Stimulated activated CD8-positive, alpha-beta memory T cell treated with anti-CD3 and anti-CD28 coated beads, Interleukin-4, amount 100 ng/mL, for 24 hours (primary cell): ENCODE measurements at places on chromosomes 1 and 21.

DNA sequence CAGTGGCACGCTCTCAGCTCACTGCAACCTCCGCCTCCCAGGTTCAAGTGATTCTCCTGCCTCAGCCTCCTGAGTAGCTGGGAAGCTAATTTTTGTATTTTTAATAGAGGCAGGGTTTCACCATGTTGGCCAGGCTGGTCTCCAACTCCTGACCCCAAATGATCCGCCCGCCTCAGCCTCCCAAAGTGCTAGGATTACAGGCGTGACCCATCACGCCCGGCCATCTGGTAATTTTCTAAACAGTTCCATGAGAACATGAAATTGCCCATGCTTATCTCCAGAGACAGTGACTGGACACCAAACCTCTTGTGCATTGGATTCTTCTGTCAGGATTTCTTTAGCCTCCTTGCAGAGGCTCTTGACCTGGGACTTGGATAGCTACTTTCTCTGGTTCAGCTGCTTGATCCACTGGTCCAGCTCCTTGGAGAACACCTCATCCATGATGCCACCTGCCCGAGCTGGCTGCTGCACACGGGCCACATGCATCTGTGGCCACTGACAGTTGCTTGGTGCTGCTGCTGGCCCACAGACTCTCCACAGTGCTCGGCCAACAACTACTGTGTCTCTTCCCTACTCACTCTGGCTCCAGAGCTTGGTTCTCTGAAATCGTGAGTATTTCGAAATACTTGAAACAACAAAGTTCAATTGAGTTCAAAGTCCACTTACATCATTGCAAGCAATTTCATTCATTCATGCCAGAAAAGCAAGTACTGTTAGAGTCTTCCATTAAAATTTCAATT is 40.0 kb upstream of the CTPS1 start:
- DNase-seq: no peak

GRCh38 chr1:40770296-40771070 is 13.1 kb upstream of the KCNQ4 start:
- no peak for DNase-seq

- DNase-seq: no peak
Observed at GRCh38 chr1:6279613-6280383, 18.9 kb upstream of the GPR153 start.

- no peak for DNase-seq
Observed at GRCh38 chr1:147247656-147248238, 5.3 kb downstream of the CHD1L start.

GRCh38 chr21:42964546-42965210 is 9.7 kb upstream of the PKNOX1 start:
- DNase-seq: no peak
